ENCODE measurements at places on chromosomes 1 and 21.

- no peak for DNase-seq
Observed at GRCh38 chr1:14634486-14634885, 36.0 kb downstream of the KAZN start.

DNA sequence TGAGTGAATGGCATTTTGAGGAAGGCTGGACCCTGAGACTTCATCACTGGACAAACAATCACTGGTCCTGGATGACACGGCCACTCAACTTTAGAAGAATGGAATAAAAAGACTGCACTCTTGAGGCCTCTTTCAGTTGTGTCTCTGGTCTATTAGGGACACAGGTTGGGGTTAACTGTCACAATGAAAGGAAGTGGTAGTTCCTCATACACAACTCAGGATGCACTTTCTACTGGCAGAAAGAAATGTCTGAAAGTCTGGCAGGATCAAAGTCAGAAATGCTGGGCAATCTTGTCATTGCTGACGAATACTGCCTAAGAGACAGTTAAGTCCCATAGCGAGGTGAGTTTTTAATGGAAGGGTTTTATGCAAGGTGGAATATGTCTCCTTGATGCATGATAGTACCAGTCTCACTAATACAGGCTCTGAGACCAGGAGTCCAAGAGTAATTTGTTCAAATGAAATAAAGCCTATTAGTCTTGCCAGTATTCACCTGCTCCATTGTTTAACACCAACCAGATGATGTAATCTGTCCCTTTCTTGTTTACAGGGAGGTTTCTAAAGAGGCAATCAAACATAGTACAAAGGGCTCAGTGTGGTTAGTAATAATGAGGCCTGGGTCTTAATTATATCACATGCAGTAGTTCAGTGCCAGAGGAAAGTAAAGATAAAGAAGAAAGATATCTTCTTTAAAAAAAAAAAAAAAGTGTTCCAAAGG lies 11.2 kb upstream of the RRP15 start:
- no peak for DNase-seq

GRCh38 chr1:229323201-229323600 lies 19.6 kb downstream of the CCSAP start:
- no peak for DNase-seq

DNA sequence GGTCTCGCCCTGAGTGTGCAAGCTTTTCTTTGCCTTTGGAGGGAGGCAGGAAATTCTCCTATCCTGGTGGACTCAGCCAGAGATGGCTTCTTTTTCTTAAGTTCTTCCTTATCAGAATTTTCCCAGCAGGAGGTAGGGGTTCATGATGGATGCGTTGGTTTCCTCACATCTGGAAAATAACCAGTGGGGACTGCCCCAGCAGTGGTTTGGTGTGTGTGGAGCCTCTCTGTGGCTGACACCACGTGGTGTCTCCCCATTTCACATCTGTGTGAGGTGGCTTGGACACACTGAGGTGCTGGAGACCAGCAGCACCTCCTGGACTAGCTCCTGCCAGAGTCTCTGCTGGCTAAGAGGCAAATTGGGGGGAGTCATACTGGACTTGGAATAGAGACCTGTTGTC lies 32.6 kb downstream of the B3GALT5 start:
- no peak for DNase-seq

GRCh38 chr1:65207317-65207716 lies 59.3 kb downstream of the AK4 start:
- no peak for DNase-seq

DNA sequence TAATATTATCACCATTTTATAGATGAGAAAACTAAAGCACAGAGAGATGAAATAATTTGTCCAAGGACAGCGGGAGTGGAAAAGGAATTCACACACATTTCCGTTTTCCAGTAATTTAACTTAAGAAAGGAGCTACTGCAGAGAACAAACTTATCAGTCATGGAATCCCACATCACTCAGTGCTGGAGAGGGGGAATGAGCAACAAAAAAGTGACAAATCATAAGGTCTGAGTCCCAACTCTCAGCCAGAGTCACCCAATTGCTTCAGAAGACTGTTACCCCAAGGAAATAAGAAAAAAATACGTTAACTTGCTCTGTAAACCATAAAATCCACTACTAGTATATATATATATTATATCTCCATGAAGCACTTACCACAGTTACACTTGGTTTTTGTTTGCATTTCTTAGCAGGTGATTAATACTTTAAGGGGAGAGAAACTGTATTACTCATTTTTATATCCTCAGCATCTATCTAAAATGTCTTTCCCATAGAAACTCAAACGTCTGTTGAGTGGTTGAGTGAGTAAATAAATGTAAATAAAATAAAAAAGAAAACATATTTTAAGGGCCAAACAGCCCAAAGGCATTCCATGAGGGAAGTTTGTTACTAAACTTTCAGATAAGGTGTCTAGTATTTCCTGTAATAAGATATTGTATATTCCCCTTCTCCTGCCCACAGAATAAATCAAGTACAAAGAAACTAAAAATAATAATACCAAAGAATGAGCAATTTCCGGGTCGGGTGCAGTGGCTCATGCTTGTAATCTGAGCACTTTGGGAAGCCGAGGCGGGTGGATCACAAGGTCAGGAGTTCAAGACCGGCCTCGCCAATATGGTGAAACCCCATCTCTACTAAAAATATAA lies 76.8 kb downstream of the SLC45A1 start:
- no peak for DNase-seq

- DNase-seq, result no peak
Observed at GRCh38 chr1:109255678-109256077, 6.3 kb downstream of the CELSR2 start.

GRCh38 chr1:204136814-204137213 lies 15.0 kb downstream of the ETNK2 start:
- no peak for DNase-seq

- no peak for DNase-seq
Observed at GRCh38 chr1:68188060-68188538, 44.2 kb downstream of the WLS start.

DNA sequence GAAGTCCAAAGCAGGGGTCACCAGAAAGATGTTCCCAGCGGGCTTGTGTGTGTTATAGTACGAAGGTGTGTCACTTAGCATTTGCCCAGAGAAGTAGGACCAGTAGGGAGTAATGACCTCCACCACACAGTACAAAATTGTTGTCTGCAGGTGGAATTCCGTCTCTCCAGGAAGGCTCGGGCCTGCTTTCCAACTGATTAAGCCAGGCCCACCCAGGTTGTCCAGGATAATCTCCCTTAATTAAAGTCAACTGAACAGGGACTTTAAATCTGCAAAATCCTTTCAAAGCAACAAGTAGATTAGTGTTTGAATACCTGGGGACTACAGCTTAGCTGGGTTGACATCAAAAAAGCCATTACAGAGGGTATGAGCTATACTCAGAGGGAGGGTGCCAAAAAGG lies 131.3 kb downstream of the BACH1 start:
- no peak for DNase-seq

DNA sequence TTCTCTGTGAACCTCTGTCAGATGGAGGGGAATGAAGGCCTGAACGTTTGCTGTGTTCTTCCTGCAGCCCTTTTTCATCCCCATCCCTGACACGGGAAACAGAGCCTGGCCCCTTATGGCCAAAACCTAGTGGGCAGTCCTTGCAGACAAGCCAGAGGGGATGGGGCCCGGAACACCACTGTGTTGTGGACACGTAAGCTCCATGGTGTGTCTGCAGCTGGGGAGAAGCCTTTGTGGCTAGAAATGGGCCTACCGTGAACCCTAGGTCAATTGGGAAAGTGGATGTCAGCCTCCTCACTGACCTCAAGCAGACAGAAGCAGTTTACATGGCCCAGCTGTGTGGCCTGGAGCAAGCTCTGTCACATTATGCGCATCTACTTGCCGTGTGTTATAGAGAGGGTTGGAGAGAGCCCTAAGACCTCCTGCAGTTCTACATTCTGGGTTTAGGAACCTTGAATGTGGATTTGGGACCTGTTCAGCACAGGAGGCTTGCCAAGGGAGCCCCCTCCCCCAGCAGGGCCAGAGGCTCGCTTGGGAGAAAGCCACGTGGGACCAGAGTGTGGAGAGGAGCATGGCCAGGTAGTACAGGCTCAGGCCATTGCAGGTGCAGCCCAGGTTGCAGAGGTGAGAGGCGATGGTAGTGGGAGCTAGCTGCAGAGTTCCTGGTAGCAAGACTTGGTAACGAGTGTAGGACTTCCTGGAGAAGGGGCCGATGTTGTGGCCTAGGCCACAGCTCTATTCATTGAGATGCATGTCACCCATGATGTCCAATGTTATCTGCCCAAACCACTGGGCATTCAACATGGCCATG lies 20.7 kb downstream of the PARS2 start:
- no peak for DNase-seq

GRCh38 chr1:150521196-150521968 lies 5.8 kb downstream of the FALEC start:
- DNase-seq, result no peak

DNA sequence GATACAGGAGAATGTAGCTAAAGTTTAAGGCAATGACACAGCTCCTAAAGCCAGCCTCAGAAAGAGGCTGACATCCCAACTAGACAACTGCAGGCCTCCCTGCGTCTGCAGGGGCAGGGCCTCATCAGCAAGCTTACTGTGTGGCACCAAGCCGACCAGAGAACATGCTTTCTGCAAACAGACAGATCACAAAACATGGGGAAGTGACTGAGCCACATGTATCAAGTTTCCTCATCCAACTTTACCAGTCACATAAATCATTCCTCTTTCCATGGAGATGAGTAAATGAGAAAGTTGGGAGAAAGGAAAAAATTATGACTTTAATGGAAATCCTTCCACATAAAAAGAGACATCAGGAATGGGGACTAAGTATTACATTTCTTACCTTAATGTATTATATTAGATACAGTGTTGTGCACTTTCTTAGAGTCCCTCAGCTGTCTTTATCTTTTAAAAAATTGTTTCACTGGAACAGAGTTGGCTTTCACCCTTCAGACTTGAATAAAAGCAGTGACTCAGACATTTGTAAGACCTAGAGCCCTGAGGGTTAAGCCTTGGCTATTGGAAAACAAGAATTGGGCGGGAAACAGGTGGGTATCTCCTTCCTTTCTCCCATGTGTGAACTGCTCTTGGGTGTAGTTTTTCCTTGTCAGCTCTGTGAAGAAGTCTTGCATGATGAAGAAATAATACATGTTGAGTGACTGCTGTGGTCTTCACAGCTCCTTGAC lies 305.7 kb upstream of the SNX7 start:
- no peak for DNase-seq

GRCh38 chr1:15949453-15950245 lies 26.3 kb downstream of the ZBTB17 start:
- DNase-seq, result peak; percentile 68

- no peak for DNase-seq
Observed at GRCh38 chr1:204817341-204817740, 53.3 kb upstream of the NFASC start.

DNA sequence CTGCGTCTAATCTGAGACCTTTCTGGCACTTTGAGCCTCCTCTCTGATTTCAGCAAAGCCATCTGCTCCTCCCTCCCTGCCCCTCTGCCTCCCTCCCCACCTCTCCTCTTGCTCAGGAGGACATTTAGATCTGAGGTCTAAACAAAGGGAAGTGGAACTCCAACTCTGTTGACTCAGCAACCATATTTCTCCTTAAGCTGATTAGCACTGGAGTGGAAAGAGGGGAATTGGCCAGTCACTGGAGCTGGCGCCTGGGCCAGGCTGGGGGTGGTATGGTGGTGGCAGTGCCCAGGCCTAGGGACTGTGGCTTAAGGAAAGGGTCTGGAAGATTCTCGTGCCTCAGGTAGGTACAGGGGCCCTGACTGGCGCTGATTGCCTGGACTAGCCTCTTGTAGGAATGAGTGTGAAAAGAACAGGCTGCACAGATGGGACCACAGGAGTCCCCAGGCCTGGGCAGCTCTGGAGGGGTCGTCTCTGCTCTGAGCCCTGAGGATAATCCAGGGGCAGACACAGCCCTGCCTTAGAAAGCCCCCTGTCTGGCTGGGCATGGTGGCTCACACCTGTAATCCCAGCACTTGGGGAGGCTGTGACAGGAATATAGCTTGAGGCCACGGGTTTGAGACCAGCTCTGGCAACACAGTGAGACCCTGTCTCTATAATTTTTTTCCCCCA lies 11.9 kb downstream of the SH2D2A start:
- DNase-seq, result no peak

GRCh38 chr21:15436031-15436430 lies 293.8 kb upstream of the USP25 start:
- no peak for DNase-seq

DNA sequence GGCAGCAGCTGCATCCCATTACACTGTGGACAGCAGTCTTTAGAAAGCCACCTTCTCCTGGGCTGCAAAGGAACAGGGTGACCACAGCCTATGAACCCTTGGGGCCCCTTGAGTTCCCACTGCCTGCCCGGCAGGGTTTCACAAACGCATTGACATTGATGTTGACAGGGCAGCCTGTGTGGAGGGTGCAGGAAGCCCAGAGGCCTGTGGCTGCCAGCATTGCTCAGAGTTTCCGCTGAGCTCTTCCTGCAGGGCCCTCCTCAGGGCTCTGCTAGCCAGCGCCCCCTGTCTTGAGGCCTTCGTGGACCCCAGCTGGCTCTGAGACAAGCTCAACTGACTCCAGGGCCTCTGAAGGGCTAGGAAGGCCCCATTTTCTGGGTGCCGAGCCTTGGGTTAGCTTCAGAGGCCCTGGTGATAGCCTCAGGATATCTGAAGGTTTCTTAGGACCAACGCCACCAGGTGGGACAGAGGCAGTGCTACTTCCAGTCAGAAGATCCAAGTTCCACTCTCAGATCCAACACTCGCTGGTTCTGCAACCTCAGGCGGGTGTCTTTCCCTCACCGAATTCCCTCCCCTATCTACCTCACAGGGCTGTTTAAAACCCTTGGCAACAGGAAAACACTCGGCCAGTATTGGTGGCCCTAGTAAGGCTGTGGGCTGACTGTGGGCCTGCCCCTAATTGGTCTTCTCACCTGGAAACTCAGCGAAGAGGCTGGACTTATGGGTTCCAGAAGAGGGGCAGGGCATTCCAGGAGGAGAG lies 27.2 kb upstream of the EPS8L3 start:
- peak; percentile 60 for DNase-seq

- no peak for DNase-seq
Observed at GRCh38 chr1:36829066-36829465, 205.2 kb downstream of the GRIK3 start.

GRCh38 chr1:235259133-235259778 lies 68.7 kb downstream of the ARID4B start:
- DNase-seq, result no peak

- DNase-seq, result no peak
Observed at GRCh38 chr1:19377812-19378718, 65.9 kb downstream of the SLC66A1 start.

DNA sequence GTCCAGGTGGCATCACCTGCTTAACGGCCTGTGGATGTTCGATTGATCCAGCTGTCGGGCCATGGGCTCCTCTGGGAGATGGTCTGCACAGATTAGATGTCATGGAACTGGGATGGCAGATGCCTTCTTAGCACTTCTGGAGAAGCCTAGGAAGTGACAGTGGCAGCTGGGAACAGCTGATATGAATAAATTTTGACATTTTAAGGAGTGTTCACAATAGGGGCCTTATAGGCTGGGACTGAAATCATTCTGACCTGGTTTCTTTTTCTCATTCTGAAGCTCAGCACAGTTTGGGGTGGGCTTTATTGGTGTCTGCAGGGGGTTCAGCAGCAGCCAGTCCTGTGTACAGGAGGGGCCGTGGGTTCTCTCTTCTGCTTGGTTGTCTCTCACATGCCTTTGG lies 175.3 kb downstream of the CACNA1E start:
- no peak for DNase-seq

Measured in stimulated activated CD8-positive, alpha-beta memory T cell treated with anti-CD3 and anti-CD28 coated beads, Interleukin-7, amount 100 ng/mL, for 1 hour (primary cell).